ENCODE measurements at places on chromosomes 7 and 10.

DNA sequence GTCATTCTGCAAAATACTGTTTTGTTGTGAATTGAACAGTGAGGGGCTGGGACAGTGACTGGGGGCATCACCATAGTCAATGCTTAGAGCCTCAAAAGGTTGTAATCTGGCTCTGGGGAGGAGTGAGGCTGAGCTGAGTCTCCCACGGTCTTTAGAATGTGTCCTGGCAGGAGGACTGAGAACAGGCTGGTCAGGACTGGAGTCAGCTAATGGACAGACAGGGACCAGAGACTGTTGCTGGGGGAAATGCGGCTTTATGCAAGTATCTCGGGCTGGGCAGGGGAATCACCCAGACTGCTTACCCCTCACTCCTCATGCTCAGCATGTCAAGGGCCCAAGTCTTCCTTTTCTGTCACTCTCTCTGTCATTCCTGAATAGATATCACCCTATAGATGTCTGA is 346.5 kb downstream of the TYW1 start:
- no peak for DNase-seq

- no peak for DNase-seq
Observed at GRCh38 chr10:116907245-116907987, 58.1 kb downstream of the ENO4 start.

GRCh38 chr7:44541028-44541869 is at the start of gene NPC1L1:
NPC1L1 (minus strand) TSS chr7:44541330; CDS start chr7:44541259, 71 bp downstream.
- no peak for DNase-seq

DNA sequence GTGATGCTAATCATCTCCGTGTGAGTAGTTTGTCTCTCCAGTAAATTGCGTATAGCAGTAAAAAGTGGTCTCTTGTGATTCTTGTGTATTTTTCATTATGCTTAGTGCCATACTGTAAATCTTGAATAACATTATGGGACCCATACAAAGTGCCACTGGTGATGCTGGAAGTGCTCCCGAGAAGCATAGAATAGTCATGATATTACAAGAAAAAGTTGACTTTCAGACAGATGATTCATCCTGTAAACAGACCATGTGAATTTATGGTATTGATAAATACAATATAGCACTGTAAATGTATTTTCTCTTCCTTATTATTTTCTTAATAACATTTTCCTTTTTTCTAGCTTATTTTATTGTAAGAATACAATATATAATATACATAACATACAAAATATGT is 74.6 kb upstream of the CDK6 start:
- DNase-seq, result no peak

DNA sequence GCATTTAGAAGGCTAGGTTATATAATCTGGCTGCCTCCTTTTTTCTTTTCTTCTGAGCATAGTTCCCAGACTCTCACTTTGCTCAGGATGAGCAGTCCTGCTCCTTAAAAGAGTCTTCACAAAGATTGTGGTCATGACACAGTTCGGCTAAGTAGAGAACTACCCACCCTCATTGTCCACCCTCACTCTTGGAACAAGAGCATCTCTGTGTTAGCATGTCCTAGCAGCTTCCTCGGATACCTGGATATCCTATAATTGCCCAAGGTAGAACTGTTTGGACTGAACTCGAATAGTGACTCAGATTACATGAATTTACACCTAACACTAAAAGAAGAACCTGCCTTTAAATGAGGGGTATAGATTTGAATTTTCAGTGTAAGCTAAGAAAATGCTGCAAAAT is 572.0 kb downstream of the SUGCT start:
- DNase-seq, result no peak

- DNase-seq, result no peak
Observed at GRCh38 chr7:2713978-2714377, 26.0 kb downstream of the AMZ1 start.

- no peak for DNase-seq
Observed at GRCh38 chr10:29760138-29760900, 125.5 kb upstream of the SVIL start.

GRCh38 chr7:99083068-99083651 is 60.7 kb downstream of the SMURF1 start:
- no peak for DNase-seq

DNA sequence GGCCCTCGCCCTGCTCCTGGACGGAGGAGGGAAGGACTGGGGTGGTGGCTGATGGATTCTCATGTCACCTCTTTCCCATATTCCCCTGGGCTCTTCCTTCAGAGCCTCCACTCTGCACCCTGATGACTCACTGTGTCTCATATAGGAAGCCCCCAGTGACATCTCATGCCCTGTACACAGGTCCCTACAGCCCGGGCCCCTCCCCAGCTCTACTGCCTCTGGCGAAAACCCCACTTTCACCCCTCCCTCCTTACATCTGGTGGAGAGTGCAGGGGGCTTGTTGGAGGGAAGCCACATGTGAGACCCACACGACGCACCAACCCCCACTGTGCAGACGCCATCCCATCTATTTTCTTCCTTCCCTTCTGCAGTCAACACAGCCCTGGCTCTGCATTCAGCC is 72.8 kb upstream of the ZNF479 start:
- no peak for DNase-seq

- peak; percentile 56 for DNase-seq
Observed at GRCh38 chr10:72736176-72736827, 44.4 kb downstream of the MCU start.

DNA sequence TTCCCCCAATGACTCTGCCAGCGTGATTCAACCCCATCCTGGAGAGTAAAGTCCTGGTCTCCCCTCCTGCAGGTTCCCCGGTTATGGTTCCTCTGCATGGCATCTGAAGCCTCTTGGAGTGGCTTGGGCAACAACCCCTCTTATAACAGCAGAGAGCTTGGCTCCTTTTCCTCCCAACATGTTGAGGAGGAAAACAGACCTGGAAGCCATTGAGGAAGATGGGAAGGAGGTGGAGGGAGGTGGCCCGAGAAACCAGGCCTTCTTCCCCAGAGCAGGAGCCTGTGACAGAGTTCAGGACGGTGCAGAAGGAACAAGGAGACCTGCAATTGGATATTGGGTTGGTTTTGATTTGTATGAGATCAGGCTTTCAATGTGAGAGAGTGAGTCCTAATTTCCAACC is 184.0 kb upstream of the ADCY1 start:
- no peak for DNase-seq

DNA sequence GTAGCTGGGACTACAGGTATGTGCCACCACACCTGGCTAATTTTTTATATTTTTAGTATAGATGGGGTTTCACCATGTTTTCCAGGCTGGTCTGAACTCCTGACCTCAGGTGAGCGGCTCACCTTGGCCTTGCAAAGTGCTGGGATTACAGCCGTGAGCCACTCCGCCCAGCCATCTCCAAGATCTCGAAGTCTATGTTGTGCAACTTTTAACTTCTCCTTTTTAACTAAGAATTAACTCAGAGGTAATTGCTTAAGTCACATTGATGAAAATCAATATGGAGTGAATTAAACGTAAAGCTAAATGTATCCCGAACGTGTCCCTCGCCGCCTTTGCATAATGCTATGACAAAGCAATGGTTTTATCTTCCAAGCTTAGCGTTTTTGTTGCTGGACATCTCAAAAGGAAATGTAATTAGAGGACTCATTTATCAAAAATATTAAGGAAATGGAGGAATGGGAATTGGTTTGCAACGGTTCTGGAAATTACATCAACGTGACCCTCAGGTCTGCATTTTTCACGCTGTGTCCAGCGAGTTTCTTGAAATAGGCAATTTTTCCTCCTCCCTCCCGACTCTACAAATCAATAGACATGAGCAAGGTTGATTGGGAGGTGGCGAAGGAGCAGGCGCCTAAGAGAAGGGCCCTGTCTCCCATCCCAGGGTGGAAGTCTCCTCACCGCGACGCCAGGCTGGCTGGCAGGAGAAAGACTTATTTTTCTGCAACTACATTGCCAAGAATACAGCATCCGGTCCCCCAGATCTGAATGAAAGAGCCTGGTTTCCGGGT is 89.8 kb downstream of the TMEM130 start:
- DNase-seq, result no peak

All from stromal cell of bone marrow (primary cell).